ENCODE measurements at places on chromosomes 2 and 18. TPM values are rescaled to one million over a fixed set of nuclear protein-coding genes. Genes with fewer than 3 reads are reported as not detected.
A peak's percentile ranks its signal among the peaks of the same experiment; 100 is the strongest.

DNA sequence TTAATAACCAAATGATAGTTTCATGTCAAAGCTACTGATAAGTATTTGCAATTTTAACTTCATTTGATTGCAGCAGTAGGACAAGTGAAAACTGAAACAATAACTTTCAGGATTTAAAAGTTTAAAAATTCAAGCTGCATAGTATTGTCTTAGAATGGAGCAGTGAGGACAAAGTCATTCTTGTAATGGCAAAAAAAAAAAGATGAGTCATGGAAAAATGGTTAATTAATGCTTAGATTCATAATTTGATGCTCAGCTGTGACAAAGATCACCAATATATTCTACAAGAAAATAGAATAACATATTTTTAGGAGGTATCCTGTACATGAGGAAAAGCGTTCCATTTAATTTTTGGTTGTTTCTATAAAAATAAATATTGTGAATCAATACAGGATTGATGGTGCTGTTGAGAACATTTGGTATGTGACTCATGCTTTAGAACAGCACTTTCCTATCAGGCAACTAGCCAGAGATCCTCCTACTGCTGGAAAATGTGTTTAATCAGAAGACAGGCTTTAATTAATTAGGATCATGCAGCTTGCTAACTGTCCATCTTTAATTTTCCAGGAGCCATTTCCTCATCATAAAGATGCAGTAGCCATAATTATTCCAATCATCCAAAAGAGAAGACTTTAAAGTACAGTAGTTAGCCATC, 239.0 kb upstream of the MMADHC start:
- no peak for DNase-seq

- peak; percentile 89 for DNase-seq
Observed at GRCh38 chr2:160492401-160493226, 993 bp downstream of the RBMS1 start.

DNA sequence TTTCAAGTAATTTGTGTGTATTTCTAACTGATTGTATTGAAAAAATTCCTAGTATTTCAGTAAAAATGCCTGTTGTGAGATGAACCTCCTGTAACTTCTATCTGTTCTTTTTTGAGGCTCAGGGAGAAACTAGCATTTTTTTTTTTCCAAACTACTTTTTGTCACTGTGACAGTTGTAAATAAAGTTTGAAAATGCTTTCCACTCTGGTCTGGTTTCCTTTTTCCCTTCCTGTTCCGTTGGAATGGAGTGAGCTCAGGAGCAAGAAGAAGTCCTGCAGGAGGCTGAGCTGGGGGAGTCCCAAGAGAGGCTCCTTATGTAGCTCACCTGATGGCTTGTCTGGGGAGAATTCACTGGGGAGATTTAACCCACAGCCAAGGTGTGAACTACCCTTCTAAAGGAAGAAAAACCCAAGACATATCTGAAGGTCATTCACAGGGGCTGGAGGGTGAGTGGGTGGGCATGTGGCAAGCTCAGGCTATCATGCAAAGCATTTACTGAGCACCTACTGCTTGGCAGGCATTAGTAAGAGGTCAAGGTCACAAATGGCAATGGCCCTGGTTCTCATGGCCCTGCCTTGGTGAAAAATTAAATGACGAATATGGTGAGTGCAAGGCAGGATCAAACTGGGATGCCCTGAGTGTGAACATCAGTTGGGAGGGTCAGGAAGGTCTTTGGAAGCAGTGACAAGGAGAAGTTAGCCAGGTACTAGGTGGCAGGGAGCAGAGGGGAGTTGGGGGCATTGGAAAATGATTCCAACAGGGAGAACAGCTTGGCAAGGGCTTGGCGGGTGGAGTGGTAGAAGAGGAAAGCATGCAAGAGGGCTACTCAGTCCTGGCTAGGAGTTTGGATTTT, 28.7 kb downstream of the LBH start:
- no peak for DNase-seq

GRCh38 chr2:43326101-43326825, 99.9 kb upstream of the ZFP36L2 start:
- no peak for DNase-seq

DNA sequence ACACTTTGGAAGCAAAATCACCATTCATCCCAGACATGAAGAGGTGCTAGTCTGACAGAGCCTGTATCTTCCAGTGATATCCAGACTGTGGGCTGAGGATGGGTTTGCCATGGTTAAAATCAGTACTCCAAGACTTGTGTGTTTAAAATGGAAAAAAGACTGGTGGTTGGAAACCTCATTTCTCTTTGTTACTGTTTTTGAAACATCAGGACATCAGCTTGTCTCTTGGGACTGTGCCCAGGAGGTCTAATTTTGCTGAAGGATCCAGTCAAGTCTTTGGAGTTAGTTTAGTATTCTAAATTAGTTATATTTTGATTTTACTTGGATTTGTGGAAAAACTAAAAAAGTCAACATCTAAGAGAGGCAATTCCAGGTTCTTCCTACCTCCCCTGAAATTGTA, 578.4 kb downstream of the PLCL1 start:
- no peak for DNase-seq

DNA sequence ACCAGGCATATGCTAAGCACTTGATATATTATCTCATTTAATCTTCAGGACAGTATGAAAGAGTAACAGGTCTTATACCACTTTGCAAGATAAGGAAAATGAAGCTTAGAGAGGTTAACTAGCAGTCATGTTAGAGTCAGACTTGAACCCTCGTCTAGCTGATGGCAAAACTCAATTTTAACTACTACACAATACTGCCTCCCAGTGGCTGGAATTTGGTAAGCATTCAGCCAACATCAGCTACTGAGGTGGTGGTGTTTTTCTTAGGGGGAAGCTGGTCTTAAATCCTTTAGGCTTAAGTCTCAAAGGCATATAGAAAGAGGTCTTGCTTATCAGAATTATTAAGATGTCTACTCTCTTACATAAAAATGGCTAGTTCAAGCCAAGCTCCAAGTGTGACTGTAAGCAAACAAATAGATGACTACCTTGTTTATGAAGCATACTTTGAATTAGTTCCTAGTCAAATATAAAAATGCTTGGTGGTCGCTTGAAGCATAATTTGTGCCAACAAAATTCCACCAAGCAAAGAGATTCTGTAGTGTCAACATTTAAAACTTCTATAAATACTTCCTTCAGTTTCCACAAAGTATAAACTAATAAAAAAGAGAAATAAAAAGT, 325.4 kb upstream of the FIGN start:
- DNase-seq, result no peak

DNA sequence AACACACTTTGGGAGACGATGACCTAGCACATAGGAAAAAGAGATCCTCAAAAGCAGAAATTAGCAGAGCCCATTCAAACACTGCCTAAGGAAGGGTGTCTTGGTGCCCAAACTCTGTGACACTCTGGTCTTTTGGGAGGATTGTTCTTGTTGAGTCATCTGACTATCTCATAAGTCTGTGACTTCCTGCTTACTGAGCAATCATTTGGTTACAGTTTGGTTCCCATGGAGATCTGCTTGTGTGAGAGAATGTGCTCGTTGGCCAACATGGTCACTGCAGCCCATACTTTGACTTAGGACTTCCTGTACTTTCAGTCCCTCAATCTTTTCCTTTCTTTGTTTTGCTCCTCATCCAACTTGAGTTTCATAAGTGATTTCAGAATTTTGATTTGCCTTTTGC, 602.9 kb downstream of the NYAP2 start:
- no peak for DNase-seq

GRCh38 chr2:69053416-69053965, 40.5 kb downstream of the ANTXR1 start:
- no peak for DNase-seq

- DNase-seq, result no peak
Observed at GRCh38 chr18:61892683-61893308, at the start of gene RNF152. Gene RNF152, minus strand, starts transcription at chr18:61893007. Its CDS starts 76,544 bp downstream, at chr18:61816463.

- DNase-seq, result no peak
Observed at GRCh38 chr2:120545521-120546047, 190.1 kb upstream of the GLI2 start.

GRCh38 chr2:217858519-217859491, 144.0 kb downstream of the TNS1 start:
- DNase-seq, result no peak

DNA sequence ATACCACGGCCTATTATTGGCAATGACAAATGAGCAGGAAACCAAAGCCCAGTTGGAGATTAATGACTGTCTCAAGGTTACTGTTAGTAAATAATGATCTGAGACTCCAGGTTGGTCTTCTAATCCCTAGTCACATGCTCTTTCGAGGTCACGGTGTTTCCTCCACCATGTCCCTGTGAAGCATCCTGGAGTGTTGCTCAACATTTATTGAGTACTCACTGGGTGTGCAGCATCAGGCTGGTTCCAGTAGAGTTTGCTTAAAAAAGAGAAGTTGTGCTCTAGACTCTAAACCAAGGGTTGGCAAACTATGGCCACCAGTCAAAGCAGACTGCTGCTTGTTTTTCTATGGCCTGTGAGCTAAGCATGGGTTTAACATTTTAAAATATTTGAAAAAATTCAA, 263.8 kb upstream of the ATP5MC3 start:
- no peak for DNase-seq

HOXD4 gene
- 0.17 TPM for total RNA-seq

DPYSL5 gene
- total RNA-seq, result not detected

YIPF4 gene
- 50.5 TPM for total RNA-seq
